ENCODE measurements at places on chromosomes 12 and 14. TPM values are rescaled to one million over a fixed set of nuclear protein-coding genes. Genes with fewer than 3 reads are reported as not detected.

The OAS3 gene
- 26.4 TPM for total RNA-seq

The TMEM229B gene
- 0.21 TPM for total RNA-seq

The WNT1 gene
- not detected for total RNA-seq

The GPX2 gene
- total RNA-seq, result not detected

The CGRRF1 gene
- total RNA-seq, result 15.4 TPM

The TCL1B gene
- total RNA-seq, result not detected

The SMCO2 gene
- 0.58 TPM for total RNA-seq

The KRT83 gene
- total RNA-seq, result not detected

The SCFD1 gene
- 41.7 TPM for total RNA-seq

The SIX1 gene
- total RNA-seq, result 3.3 TPM

The ARHGDIB gene
- 13.8 TPM for total RNA-seq

The BEGAIN gene
- 3.2 TPM for total RNA-seq

The KRT6C gene
- total RNA-seq, result not detected

The PTCSC3 gene
- not detected for total RNA-seq

The CLEC6A gene
- total RNA-seq, result not detected

The DLK1 gene
- not detected for total RNA-seq

The TAS2R10 gene
- total RNA-seq, result 0.34 TPM

The IAPP gene
- total RNA-seq, result not detected

The DRAM1 gene
- 44.1 TPM for total RNA-seq

The PRH2 gene
- not detected for total RNA-seq

The WIF1 gene
- total RNA-seq, result not detected

The RDH12 gene
- total RNA-seq, result not detected

The TMCC3 gene
- 22.8 TPM for total RNA-seq

The VEZT gene
- total RNA-seq, result 82.7 TPM

The KRT2 gene
- total RNA-seq, result not detected

The PZP gene
- not detected for total RNA-seq

The MMP19 gene
- total RNA-seq, result 0.08 TPM

The ADCK1 gene
- total RNA-seq, result 6.4 TPM

The ABHD12B gene
- not detected for total RNA-seq

The RNASE1 gene
- not detected for total RNA-seq

The PLEKHG3 gene
- total RNA-seq, result 109 TPM

The LRP1-AS gene
- total RNA-seq, result not detected

The AQP6 gene
- total RNA-seq, result not detected

The IQSEC3 gene
- 4.0 TPM for total RNA-seq

The TSHR gene
- not detected for total RNA-seq

The GNS gene
- 114 TPM for total RNA-seq

The ANHX gene
- not detected for total RNA-seq

The TAS2R20 gene
- 0.41 TPM for total RNA-seq

The DYRK2 gene
- total RNA-seq, result 35.8 TPM

The C1S gene
- total RNA-seq, result 4.0 TPM

The PTPRB gene
- total RNA-seq, result 4.7 TPM

The CEP170B gene
- total RNA-seq, result 51.9 TPM

The GAS2L3 gene
- 7.3 TPM for total RNA-seq

The KCTD10 gene
- total RNA-seq, result 37.9 TPM

The RERGL gene
- not detected for total RNA-seq

The TMEM119 gene
- not detected for total RNA-seq

The GPR65 gene
- not detected for total RNA-seq

The TESPA1 gene
- not detected for total RNA-seq

Data from kidney epithelial cell (primary cell).